ENCODE measurements at places on chromosomes 16 and 17. TPM values are rescaled to one million over a fixed set of nuclear protein-coding genes. Genes with fewer than 3 reads are reported as not detected.

- H3K27me3 ChIP-seq: peaks cover 4% of the 10 kb centered on the region
- H3K4me3 ChIP-seq: peak overlapping the region; percentile 82
Measured at GRCh38 chr17:7989781-7990655, 12.4 kb upstream of the GUCY2D start.

DNA sequence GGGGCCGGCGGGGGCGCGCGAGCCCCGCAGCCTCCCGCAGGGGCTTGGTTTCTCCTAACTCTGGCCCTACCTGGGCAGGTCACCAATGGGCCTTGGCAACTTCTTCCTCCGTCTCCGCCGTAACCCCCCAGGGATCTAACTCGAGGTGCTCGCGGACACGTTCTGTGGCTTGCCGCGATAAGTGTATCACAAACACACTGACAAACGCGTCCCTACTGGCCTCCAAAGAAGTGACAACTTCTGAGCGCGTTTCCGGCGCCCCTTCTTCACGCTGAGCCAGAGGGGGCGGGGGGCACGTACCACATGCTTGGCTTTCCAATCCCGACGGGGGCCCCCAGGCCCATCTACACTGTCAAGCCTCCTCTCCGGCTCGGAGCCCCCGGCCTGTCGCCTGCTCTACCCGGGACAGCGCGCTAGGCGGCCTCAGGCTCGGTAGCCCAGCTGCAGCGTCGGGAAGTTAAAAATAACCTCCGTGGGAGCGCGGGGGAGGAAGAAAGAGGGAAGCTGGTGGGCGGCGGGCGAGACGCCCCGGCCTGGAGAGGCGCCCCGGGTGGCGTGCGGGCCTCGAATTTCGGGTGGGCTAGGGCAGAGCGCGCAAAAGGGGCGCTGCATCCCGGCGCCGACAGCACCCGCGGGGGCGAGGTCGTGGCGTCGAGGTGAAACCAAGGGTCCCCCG lies 725 bp upstream of the SPHK1 start:
- H3K27ac ChIP-seq: peak overlapping the region; percentile 89
- peak; percentile 41 for DNase-seq
- H3K4me3 ChIP-seq: peak overlapping the region; percentile 90
- peaks cover 8% of the 10 kb centered on the region for H3K27me3 ChIP-seq
- peaks cover 18% of the 10 kb centered on the region for H3K36me3 ChIP-seq

DNA sequence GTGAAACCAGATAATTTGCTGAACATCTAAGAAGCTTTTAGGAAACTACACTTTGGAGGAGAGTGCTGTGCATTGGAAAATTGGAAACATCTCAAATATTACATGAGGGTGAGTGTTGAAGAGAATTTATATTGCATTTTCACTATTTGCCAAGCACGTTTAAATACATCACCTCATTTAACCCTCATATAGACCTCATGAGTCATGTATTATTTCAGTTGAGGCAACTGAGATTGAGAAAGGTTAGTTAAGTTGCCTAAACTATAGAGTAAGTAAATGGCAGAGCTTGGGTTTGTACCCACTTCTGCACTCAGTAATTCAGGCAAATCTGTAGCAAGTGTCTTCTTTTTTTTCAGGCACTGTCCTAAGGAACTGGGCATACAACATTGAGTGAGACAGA lies 3.7 kb upstream of the NLK start:
- peaks cover 55% of the 10 kb centered on the region for H3K4me1 ChIP-seq
- H3K27ac ChIP-seq: peak overlapping the region; percentile 51
- DNase-seq: peak; percentile 17
- H3K4me3 ChIP-seq: peak overlapping the region; percentile 19
- H3K27me3 ChIP-seq: peaks cover 6% of the 10 kb centered on the region

- H3K4me1 ChIP-seq: no peaks in the 10 kb centered on the region
- no peak overlapping the region for H3K4me3 ChIP-seq
- no peak for DNase-seq
- no peak overlapping the region for H3K27ac ChIP-seq
- H3K27me3 ChIP-seq: no peaks in the 10 kb centered on the region
Measured at GRCh38 chr16:35431829-35432663, 1972.6 kb downstream of the TP53TG3F start.

- H3K4me1 ChIP-seq: peaks cover 85% of the 10 kb centered on the region
- H3K36me3 ChIP-seq: no peaks in the 10 kb centered on the region
- H3K27me3 ChIP-seq: no peaks in the 10 kb centered on the region
- H3K4me3 ChIP-seq: peak overlapping the region; percentile 18
- H3K27ac ChIP-seq: peak overlapping the region; percentile 25
Measured at GRCh38 chr16:11361701-11362451, 16.6 kb downstream of the RMI2 start.

DNA sequence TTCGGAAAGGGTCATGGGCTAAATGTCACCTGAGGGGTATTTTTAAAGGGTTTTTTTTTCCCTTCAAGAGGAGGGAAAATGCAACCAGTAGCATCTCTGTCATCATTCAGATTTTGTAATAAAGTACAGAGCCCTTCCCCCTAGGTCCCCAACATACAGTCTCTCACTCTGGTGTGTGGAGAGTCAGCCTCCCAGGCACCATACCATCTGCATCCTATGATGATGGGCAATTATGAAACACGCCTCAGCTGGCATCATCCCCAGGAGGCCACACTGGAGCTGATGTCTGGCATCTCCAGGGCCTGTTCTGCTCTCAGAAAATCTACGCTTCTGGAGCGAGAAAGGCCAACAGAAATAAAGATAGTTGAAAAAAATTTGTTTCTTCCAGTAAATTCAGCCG lies 32.0 kb downstream of the TBX4 start:
- peaks cover 1% of the 10 kb centered on the region for H3K27me3 ChIP-seq
- H3K36me3 ChIP-seq: no peaks in the 10 kb centered on the region
- DNase-seq: no peak
- no peak overlapping the region for H3K4me3 ChIP-seq
- H3K27ac ChIP-seq: no peak overlapping the region

- peaks cover 32% of the 10 kb centered on the region for H3K36me3 ChIP-seq
- no peaks in the 10 kb centered on the region for H3K27me3 ChIP-seq
- H3K27ac ChIP-seq: no peak overlapping the region
- H3K4me1 ChIP-seq: no peaks in the 10 kb centered on the region
Measured at GRCh38 chr17:44872131-44872768, 24.6 kb downstream of the HIGD1B start.

CDH16 gene
- not detected for total RNA-seq

SRL gene
- total RNA-seq: not detected

KRT20 gene
- total RNA-seq: not detected

TBC1D3H gene
- total RNA-seq: not detected

GID4 gene
- total RNA-seq: 10.6 TPM

All from HFFc6 (cell line).